ENCODE measurements at places on chromosomes 3 and 15.
A peak's percentile ranks its signal among the peaks of the same experiment; 100 is the strongest.

- DNase-seq = peak; percentile 85
Observed at GRCh38 chr3:9947025-9947995, 4.9 kb downstream of the PRRT3 start.

DNA sequence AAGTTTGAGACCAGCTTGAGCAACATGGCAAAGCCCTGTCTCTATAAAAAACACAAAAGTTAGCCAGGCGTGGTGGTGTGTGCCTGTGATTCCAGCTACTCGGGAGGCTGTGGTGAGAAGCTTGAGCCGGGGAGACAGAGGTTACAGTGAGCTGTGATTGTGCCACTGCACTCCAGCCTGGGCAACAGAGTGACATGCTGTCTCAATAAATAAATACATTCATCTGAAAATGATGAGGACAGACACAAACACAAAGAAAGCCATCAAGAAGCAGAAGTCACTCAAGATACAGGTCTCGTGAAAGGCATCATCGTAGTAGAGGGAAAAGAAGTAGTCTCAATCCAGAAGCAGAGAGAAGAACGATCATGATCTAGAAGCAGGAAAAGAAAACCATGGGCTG, 18.1 kb downstream of the AP3S2 start:
- DNase-seq = no peak

DNA sequence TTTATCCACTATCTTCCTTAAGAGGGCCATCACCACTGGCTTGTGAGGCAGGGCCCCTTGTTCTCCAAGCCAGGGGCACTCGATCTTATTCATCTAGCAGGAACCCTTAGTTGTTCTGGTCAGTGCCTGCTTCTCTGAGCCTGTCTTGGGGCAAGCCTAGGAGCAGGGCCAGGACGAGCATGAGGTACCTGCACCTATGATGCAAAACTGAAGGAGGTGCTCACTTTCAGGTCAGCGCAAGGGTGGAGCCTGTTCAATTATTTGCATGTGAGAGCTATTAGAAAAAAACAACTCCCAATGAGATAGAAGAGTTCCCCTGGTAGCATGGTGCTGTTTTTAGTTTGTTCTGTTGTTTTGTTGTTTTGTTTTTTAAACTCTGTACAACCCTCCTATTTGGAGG, 5.0 kb upstream of the CD276 start:
- DNase-seq = no peak

DNA sequence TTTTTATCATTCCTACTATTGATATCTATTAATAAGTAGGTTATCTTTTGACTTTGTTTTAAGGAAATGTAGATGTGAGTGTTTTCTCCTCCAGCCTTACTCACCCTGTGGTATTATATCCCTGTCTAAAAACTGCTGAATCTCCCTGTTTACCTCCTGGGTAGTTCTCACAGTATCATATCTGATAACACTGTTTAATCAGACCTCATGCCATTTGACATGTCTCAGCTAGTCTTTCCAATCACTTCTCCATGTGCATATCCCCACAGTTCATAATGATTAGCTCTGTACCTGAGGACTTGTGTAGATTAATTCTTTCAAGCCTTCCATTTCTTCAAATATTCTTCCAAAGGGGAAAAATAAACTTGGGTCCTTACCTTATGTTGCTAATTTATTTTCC, 30.7 kb downstream of the DUOX2 start:
- no peak for DNase-seq

All from neural progenitor cell (in vitro differentiated cells).